ENCODE measurements at places on chromosomes 13 and 19.

DNA sequence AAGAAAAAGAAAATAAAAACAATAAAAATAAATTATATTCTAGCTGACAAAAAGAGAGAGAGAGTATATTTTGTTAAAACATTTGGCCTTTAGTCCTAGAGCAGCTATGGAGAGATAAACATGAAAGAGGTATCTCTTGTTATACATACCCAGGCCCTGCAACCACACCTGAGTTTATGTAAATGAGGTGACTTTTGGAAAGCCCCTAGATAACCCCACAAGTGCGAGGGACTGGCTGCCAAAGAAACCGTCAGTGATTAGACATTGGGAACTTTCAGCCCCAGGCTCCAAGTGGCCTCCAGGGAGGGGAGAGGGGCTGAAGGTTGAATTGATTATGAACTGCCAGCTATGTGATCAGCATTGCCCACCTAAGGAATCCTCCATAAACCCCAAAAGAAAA lies 2.1 kb upstream of the NLRP7 start:
- no peak for DNase-seq

- no peak for DNase-seq
Observed at GRCh38 chr19:56951672-56952071, 111.1 kb upstream of the PEG3 start.

- no peak for DNase-seq
Observed at GRCh38 chr19:19482809-19483596, 32.3 kb downstream of the TSSK6 start.

DNA sequence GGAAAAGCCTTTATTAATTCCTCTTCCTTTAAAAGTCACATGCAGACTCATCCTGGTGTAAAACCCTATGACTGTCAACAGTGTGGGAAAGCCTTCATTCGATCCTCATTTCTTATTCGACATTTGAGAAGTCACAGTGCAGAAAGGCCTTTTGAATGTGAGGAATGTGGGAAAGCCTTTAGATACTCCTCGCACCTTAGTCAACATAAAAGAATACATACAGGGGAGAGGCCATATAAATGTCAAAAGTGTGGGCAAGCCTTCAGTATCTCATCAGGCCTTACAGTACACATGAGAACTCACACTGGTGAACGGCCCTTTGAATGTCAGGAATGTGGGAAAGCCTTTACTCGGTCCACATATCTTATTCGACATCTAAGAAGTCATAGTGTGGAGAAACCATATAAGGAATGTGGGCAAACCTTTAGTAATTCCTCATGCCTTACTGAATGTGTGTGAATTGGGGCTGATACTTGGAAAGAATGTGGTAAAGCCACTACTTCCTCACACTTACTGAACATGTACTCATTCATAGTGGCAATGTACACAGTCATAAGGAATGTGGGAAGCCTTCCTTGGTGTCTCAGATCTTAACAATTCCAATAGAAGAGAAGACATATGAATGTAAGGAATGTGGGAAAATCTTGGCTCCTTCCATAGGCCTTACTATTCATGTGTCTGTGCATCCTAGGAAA lies 18.8 kb downstream of the ZNF559 start:
- DNase-seq: no peak

GRCh38 chr19:55373993-55374757 lies 2.5 kb upstream of the TMEM190 start:
- no peak for DNase-seq

GRCh38 chr13:100211016-100211710 lies 122.3 kb downstream of the PCCA start:
- no peak for DNase-seq

GRCh38 chr13:26943748-26944147 lies 183.2 kb upstream of the GPR12 start:
- DNase-seq: no peak

- no peak for DNase-seq
Observed at GRCh38 chr19:2252055-2252796, 3.1 kb downstream of the AMH start.

GRCh38 chr13:76937281-76937820 lies 11.0 kb upstream of the ACOD1 start:
- DNase-seq: no peak

GRCh38 chr19:6739883-6740588 lies 556 bp downstream of the TRIP10 start:
- peak; percentile 32 for DNase-seq

DNA sequence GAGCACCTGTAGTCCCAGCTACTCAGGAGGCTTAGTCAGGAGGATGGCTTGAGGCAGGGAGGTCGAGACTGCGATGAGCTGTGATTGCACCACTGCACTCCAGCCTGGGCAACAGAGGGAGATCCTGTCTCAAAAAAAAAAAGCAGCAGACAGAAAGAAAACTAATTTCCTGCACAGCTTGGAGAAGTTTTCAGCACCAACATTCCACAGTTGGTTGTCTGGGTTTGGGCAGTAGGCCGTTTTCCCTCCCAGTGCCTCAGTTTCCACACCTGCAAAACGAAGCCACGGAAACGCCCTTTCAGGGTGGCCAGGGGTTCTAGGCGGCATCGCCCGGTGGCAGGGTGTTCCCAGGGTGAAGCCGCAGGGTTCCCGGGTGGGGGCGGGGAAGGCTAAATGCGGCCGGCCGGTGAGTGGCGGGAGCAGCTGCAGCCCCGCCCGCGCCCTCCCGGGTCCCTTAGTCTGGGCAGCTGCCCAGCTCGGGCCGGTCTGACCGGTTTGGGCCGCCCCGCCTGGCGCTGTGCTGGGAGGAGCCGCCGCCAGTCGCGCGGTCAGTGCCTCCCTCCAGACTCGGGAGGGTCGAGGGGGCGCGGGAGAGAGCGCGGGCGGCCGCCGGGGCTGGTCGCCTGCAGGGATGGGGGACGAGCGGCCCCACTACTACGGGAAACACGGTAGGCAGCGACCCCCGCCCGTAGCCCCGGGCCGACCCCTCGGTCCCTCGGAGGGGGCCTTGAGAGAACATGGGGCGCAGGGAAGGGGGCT lies at the start of gene SLC44A2:
Gene SLC44A2 (plus strand): TSS at position 551 of the 759 bp plus-strand sequence. CDS start 81 bp downstream, at position 632.
- DNase-seq: no peak

- DNase-seq: no peak
Observed at GRCh38 chr13:39510316-39510695, 92.7 kb downstream of the LHFPL6 start.

DNA sequence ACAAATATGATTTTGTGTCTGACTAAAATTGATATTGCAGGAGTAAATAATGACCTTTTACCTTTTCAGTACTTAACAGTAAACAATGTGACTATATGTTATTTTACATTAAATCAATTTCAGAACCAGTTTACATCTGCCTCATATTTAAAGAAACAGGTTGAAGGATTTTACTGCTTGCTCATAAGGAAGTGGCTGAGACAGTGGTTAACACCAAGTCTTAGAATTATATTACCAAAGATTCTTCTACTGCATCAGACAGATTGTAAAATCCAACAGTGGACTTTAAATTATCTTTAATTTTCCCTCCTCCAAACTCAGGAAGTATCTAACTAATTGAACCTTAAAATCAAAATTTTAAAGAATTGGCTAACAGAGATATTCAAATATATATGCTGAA lies 1929.9 kb downstream of the PCDH9 start:
- no peak for DNase-seq
